ENCODE measurements at places on chromosomes 7 and 10. TPM values are rescaled to one million over a fixed set of nuclear protein-coding genes. Genes with fewer than 3 reads are reported as not detected.

- DNase-seq = no peak
These were observed 84.7 kb upstream of the DKK1 start for GRCh38 chr10:52229291-52229931.

DNA sequence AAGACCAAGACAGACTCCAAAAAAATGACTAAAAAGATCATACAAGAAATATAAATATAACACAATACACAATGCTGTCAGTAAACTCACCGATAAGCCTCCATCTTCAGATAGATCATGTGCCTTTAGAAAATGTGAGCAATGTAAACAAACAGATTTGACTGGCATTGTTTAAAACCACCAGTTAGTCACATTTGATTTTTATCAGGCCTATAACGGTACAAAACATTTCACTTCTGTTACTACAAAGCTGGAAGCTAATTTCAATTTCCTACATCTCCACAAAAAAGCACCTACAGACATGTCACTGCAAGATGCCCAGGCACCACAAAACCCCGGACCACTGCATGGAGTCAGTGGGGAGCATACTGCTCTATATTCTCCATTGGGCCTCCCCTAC is 18.9 kb downstream of the SGMS1 start:
- no peak for DNase-seq

DNA sequence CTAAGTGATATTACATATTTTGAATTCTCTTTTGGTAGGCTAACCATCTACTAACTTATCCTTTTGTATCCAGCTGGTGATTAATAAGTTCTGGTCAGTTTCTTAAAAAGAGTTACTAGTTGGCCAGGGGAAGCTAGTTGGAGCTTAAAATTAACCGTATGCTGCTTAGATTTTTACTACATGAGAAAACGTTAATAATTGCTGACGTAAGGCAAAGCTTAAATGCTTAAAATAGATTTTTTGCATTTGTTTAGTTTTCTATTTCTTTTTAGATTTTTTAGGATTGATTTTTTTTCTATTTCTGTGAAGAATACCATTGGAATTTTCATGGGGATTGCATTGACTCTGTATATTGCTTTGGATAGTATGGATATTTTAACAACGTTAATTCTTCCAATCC is 32.6 kb downstream of the CCDC172 start:
- DNase-seq = no peak

The TET1 gene
- total RNA-seq = 39.9 TPM

DNA sequence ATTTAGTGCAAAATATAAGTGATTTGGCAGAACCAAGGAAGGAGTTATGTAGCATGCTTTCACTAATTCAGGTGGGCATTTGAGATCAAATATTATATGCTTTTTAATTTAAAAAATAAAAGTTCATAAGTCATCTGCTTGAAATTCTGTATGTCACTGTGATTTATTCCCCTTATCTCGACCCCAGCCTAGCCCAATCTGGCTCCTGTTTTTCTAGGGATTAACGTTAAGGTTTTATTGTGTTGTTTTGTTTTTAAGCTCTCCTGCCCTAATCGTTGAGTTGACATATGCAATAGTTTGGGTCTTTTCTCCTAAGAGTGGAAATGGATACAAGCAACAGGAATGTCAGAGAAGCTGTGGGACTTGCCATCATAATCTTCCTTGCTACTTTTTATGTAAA is 42.6 kb downstream of the WIPF3 start:
- no peak for DNase-seq

DNA sequence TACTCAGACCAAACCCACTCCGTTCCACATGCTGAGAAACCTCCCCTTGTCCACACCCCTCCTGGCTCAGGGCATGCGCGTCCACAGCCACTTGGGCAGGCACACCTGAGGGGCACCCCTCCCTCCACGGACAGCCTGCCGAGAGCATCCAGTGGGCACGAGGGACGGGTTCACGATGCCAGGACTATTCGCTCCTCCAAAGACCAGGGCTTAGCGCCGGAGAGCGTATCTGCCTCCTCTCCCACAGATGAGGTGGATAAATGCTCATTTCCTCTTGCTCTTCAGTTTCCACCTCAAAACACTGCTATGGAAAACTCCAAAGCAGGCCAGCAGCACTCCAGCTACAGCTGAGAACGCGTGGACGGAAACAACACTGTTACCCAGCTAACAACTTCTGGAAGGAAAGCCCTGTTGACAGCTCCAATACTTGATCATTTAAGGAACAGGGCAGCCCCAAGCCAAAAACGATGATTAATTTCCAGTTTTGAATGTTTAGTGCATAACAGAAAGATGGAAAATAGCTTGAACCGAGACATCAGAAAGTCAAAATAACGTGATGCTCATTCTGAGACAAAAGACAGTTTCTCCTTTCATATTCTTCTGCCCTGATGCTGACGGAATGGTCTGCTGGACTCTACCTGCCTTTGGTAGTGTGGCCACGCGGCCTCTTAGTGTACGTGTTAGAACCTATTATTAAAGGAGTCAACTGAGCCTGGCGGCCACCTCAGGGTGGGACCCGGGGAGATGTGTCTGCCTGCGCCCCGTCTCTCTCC is 204.7 kb downstream of the DNAJB6 start:
- no peak for DNase-seq

The ZMYND11 gene
- total RNA-seq = 179 TPM

The FAM25G gene
- total RNA-seq = not detected

DNA sequence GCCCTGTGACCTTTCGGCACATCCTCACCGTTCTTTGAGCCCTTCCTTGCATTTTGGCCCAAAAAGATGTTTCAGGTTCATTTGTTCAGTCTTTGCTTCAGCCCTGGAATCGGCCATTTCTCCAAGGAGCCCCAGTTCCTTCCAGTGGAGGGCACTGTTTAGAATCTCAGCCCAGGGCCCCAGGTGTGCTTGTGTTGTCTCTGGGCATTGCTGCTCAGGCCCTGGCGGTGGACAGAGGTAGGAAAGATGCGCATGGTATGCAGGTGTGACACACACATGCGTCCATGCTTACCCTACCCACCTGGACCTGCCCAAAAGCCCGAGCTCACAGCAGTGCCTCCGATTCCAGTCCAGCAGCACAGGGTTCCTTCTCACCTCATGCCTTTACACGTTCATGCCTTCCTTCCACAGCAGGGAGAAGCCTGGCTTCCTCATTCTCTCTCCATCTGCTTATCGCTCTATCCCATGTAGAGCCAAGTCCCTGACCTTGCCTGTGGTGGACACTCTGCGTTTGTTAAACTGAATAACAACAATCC is 70.6 kb downstream of the LHPP start:
- DNase-seq = no peak

DNA sequence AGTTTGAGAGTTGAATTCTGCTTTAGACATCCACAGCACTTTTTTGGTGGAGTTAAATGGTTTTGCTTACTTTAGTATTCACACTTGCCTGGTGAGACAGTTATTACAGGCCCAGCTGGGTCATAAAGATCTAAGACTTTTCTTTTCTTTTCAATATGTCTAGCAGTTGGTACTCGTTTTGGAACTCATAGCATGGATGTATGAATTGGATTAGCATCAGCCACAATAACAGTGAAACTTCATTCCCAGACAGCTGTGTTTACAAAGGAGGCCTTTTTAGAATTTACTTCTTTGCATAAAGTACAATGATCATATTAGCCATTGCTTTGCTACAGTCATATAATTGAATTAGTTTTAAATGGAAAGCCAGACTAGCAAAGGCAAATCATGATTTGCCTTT is 168.4 kb upstream of the DKK1 start:
- no peak for DNase-seq

DNA sequence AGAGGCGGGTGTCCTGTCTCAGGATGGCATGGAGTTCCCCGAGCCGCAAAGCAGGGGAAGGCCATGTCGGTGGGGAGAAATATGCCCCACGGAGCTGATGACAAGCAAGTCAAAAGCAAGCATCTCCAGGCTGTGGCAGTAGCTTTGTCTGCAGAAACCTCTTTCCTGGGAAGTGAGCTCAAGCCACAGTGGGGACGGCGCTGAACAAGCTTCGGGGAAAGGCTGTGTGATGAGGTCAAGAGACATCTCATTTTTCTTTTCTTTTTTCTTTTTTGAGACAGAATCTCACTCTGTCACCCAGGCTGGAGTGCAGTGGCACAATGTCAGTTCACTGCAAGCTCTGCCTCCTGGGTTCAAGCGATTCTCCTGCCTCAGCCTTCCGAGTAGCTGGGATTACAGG is 62.6 kb downstream of the ELFN1 start:
- DNase-seq = no peak
